BJ (cell line): ENCODE measurements at places on chromosomes 6 and 20. TPM values are rescaled to one million over a fixed set of nuclear protein-coding genes. Genes with fewer than 3 reads are reported as not detected.

The IRAK1BP1 gene
- 1.4 and 2.9 TPM in 2 replicates for polyA plus RNA-seq

The MUCL3 gene
- polyA plus RNA-seq = not detected in 2 replicates

The BIRC7 gene
- not detected in 2 replicates for polyA plus RNA-seq

The DEK gene
- polyA plus RNA-seq = 29.2 and 52.1 TPM in 2 replicates

The MEI4 gene
- not detected in 2 replicates for polyA plus RNA-seq

The E2F1 gene
- 5.1 and 7.5 TPM in 2 replicates for polyA plus RNA-seq

The SAMD5 gene
- polyA plus RNA-seq = 3.3 and 6.0 TPM in 2 replicates

The GJA1 gene
- 175 and 306 TPM in 2 replicates for polyA plus RNA-seq

The EYA2 gene
- 0.85 and 1.5 TPM in 2 replicates for polyA plus RNA-seq

The NT5DC1 gene
- 12.3 and 22.1 TPM in 2 replicates for polyA plus RNA-seq

The TMEM170B gene
- 0.23 and 0.50 TPM in 2 replicates for polyA plus RNA-seq

The FAM162B gene
- 6.4 and 9.9 TPM in 2 replicates for polyA plus RNA-seq

The GCNT2 gene
- 0.04 and 0.11 TPM in 2 replicates for polyA plus RNA-seq

The C6orf136 gene
- 5.4 and 6.0 TPM in 2 replicates for polyA plus RNA-seq

The CALHM6 gene
- 0.75 and 0.78 TPM in 2 replicates for polyA plus RNA-seq

The ENPP4 gene
- 0.25 and 0.63 TPM in 2 replicates for polyA plus RNA-seq

The SNX14 gene
- 36.2 and 65.4 TPM in 2 replicates for polyA plus RNA-seq

The ENPP5 gene
- 0.01 TPM in 1 of 2 replicates, not detected in the other for polyA plus RNA-seq

The KCNQ5 gene
- polyA plus RNA-seq = 1.4 and 1.6 TPM in 2 replicates

The FOXS1 gene
- 0.05 TPM in 1 of 2 replicates, not detected in the other for polyA plus RNA-seq

The HMGCLL1 gene
- polyA plus RNA-seq = not detected in 2 replicates

The PRICKLE4 gene
- polyA plus RNA-seq = 0.31 TPM in 1 of 2 replicates, not detected in the other

The SLC22A23 gene
- 0.28 and 0.44 TPM in 2 replicates for polyA plus RNA-seq

The LY6G6F gene
- polyA plus RNA-seq = not detected in 2 replicates

The PKIG gene
- 130 and 186 TPM in 2 replicates for polyA plus RNA-seq

The NKAPL gene
- 0.72 TPM in 2 replicates for polyA plus RNA-seq

The FOXC1 gene
- polyA plus RNA-seq = 7.6 and 7.8 TPM in 2 replicates

The PHACTR3 gene
- polyA plus RNA-seq = not detected in 2 replicates

The C6orf163 gene
- polyA plus RNA-seq = 0.20 and 0.78 TPM in 2 replicates

The TSPO2 gene
- not detected in 2 replicates for polyA plus RNA-seq

The CDYL gene
- 21.6 and 21.9 TPM in 2 replicates for polyA plus RNA-seq

The MAS1 gene
- polyA plus RNA-seq = not detected in 2 replicates

The MEP1A gene
- not detected in 2 replicates for polyA plus RNA-seq

The PAK5 gene
- polyA plus RNA-seq = not detected in 2 replicates

The STX11 gene
- 0.80 and 0.90 TPM in 2 replicates for polyA plus RNA-seq

The FBXL4 gene
- 10.5 and 17.8 TPM in 2 replicates for polyA plus RNA-seq

The SCRT2 gene
- not detected in 2 replicates for polyA plus RNA-seq
